DMS53 (cell line): ENCODE measurements at places on chromosomes 1 and 21.

DNA sequence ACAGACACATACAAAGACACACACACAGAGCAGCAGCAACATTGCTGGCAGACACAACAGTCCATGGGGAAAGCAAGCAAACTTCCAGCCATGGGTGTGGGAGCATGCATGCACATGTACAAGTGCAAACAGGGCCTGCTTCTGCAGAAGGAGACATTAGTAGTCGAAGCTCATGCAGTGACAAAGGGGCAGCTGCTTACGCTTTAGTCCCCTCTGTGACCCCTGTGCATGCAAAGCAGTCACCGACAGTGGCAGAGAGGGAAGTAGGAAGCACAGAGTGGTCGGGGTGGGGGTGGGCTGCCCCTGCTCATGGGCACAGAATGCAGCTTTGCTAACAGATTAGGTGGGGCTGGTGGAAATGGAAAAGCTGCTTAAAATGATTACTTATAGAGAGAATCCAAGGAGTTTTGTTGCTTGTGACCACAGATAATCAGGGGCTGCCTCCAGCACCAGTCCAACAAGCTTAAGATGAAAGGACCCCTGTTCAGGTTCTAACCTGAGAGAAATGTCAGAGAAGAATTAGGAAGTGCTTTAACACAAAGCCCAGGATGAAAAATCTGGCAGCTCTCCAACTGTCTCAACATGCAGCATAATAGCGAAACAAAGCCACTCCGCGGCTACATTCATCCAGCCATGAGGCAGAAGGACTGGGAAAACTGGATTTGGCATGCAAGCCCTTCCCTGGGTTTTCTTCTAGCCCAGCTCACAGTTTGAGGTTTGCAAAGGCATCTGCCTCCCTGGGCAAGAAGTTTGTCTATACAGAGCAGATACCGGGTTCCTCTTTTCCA lies 378.9 kb downstream of the KCNH1 start:
- DNase-seq = peak; percentile 69

DNA sequence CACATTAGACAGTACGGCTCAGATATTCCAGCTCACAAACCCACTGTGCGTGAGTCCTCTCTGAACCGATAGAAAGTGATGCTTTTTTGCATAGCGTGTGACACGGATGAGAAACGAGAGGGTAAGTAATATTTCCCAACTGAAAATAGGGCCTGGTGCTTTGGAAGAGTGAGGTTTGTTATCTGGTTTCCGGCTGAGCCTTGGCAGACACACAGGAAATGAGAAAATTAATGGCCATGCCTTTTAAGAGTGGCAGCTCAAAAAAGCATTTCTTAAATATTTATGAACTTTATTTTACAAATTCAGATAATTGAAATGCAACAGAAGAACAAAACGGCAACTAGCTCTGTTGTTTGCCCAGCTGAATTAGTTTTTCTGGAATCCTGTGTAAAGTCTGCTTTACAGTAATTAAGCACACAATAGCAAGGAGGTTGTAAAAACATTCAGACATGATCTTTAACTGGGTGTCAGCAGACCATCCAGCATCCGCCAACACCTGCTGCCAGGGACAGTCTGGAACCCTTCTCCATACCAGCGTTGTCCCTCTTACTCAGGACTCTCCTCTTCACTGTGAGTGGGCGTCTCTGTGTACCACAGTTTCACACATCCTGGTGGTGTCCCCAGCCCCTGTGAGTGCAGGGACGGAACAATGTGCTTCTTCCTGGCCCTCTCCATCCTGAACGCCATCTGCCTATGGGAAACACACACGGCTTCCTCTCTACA lies 155.4 kb downstream of the PGBD5 start:
- no peak for DNase-seq

GRCh38 chr1:209667103-209667502 lies 8.1 kb upstream of the G0S2 start:
- no peak for DNase-seq

GRCh38 chr1:150972417-150972940 lies 2.2 kb downstream of the CERS2 start:
- DNase-seq = no peak

- no peak for DNase-seq
Observed at GRCh38 chr1:219676012-219676765, 63.3 kb upstream of the ZC3H11B start.

GRCh38 chr1:112841825-112842224 lies 114.2 kb downstream of the SLC16A1 start:
- no peak for DNase-seq

DNA sequence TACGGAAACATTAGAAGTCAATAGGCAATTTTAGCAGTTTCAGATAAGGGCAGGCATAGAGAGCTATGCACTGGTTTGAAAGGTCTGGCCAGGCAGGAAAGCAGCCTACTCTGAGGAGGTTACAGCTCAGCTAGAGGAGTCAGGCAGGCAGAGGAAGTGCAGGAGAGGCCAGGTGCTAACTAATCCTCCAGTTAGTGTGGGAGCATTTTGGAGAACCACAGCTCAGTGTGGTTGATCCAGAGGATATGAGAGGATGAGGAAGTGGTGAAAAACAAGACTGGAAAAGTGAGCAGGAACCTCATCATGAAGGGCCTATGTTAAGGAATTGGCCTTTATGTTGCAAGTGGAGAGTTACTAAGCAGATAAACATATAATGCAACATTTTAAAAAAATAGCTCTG lies 282.4 kb upstream of the SGIP1 start:
- peak; percentile 86 for DNase-seq

DNA sequence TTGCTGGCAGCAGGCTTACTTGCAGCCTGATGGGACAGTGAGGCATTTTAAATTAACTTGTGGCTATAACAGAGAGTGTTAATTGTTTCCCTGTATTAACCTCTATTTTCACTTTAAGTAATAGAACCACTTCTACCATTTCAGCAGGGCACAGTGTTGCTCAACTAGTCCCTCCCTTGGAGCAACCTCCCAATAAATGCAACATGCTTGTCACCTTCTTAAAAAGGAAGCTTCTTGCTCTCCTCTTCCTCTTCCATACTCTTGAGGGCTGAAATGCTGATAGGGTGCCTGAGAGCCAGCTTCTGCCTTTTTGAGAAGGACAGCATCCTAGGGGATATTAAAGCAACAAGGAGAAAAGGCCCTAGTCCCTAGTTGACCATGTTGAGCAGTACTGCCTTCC lies 52.1 kb downstream of the C4BPA start:
- DNase-seq = no peak

GRCh38 chr21:15112858-15113257 lies 48.1 kb upstream of the NRIP1 start:
- DNase-seq = no peak

DNA sequence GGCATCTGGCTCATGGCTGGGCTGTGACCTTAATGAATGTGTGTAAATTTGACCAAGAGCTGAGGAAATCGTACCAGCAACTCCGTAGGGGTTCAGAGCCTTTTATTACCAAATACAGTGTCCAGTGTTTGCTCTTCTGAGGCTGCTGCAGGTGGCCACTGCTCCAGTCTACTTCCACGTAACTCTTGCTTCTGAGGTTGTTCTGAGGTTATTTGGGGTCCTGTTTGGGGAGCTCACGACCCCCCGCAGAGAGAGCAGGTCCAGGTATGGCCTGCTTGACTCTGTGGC lies 33.6 kb downstream of the MAN1C1 start:
- no peak for DNase-seq

- peak; percentile 19 for DNase-seq
Observed at GRCh38 chr1:198155253-198155652, 1.5 kb upstream of the NEK7 start.

DNA sequence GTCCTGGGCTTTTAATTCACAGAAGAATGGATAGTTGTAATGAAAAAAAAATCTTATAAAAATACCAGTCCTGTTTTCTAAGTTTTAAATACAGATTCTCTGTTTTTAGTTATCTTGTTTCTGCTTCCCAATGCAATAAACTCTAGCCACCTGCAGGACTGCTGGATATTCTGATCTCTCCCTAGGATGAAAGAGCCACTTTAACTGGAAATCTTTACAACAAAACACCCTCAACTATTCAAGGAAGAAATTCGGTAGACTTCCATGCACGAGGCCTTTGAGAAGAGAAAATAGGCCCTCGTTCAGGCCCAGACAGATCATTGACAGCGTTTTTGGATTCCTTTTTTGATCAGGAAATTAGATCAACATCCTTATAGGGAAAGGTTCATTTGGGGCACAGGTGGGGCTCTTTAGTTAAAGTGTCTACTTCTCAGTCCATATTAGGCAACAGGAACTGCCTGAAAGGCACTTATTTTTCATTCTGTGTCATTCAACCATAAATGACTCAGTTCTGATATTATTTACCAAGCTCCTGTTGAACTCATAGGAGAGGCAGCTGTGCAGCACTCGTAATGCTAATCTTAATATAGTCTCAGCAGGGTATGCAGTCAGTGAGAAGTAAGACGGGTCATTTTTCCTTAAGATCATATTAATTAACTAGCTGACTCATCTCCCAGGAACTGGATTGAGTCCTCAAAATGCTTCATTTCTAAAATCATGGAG lies 71.1 kb upstream of the ERRFI1 start:
- peak; percentile 97 for DNase-seq

DNA sequence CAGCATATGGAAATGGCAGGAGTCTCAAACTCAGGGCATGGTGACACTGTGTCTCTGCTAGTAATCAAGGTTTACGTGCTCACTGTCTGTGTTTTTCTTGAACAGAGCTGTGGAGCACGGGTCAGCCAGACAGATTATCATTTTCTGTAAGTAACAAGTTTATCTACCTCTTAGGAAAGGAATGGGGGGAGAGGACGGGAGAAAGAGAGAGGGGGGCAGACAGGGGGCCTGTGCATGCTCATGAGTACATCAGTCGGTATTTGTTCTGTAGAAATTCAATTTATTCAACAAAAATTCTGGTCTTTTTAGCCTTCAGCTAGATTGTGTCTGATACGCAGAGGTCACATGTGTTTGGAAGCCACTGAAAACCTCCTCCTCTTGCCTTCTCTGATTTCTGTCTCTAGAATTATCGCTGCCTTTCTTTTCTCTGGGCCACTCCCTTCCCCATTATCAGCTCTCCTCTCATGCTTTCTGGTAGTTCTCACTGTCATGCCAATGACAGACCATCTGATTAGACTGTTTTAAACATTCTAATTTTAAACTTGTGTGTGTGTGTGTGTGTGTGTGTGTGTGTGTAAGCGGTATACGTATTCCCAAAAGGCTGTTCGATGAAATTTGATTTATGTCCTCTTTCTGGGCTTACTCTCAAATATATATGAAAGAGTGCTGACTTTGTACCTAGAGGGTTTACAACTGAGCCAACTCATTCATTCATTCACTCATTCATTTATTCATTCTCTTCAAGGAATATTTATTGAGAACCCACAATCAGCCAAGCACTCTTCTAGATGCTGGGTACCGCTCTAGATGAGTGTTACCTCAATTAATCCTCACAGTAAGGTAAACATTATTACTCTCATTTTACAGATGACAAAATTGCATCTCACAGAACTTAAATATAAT lies 636.9 kb downstream of the KIF26B start:
- no peak for DNase-seq

DNA sequence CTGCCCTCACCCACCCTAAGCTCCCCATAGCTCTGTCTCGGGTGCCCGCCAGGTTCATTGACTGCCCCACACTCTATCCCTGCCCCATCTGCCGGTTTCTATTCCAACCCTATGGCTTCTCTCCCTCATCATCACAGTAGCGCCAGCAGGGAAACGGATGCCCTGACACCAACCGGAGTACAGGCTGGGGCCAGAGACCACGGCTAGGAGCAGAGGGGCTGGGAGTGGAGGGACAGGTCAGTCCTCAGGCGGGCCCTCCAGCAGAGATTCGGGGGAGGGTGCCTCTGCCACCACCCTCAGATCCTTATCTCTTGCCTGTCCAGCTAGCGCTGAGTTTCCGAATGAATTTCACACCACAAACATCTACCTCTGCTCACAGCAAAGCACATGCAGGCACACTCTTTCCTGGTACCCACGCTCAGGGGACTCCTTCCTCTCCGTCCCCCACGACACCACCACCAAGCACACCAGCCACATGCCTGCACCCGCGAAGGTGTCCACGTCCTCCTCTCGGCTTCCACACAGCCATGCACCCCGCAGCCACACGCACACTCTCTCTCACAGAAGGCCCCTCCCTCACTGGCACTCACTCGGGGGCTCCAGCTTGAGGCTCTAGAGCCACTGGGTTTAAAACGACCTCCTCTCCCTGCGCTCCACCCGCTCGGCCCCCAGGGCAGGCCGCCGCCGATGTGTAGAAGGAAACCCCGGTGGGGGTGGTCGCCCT lies 7.2 kb downstream of the TAL1 start:
- DNase-seq = peak; percentile 69

- DNase-seq = no peak
Observed at GRCh38 chr1:117622726-117623125, 16.9 kb downstream of the TENT5C start.

GRCh38 chr1:24856787-24857506 lies 73.1 kb downstream of the RUNX3 start:
- DNase-seq = no peak

GRCh38 chr1:172746091-172746949 lies 87.4 kb downstream of the FASLG start:
- peak; percentile 87 for DNase-seq

DNA sequence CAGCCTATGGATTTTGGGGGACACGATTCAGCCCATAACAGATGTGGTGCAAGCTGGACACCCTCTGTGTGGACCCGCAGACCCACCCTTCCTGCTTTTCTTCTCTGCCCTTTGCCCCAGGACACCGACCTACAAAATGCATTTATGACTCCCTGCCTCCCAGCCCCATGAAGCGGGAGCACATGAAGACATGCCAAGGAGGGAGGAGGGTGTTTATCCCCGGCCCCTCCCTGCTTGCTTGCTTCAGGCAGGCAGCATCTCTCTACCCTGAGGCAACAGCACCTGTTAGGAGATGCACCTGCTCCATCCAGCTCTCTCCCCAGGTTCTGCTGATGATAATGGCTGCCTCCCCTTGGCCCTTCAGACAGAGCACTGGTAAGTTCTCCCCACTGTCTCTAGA lies 187.5 kb downstream of the PSMG1 start:
- peak; percentile 13 for DNase-seq

GRCh38 chr1:115874497-115874896 lies 33.6 kb upstream of the NHLH2 start:
- no peak for DNase-seq

GRCh38 chr1:229665912-229666558 lies 40.0 kb downstream of the URB2 start:
- no peak for DNase-seq

DNA sequence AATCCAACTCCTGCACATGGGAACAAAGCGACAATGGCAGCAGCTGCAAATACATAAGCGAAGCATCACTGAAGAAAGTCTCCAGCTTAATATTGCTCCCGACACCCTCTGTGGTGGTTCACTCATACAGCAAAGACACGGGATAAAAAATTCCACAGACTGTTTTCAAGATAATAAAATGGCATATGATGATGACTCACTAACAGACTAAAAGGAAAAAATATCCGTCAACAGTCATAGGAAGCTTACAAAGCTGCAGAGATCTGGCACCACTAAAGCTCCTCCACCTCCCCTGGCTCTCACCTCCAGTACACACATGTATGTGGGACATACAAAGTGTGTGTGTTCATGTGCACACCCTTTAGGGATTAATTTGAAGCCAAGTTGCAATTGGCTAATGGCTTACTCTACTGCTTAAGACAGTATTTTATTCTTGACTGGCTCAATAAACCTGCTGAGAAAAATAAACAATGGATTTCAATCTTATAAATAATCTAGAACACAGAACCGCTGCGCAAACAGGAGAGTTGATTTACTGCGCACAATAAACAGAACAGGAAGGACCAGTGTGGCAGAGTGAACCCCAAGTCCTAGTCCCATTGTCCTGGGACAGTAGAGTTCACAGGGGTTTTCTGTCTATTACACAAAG lies 94.4 kb downstream of the SLC45A1 start:
- no peak for DNase-seq

GRCh38 chr1:32623775-32624174 lies 26.6 kb downstream of the ZBTB8OS start:
- DNase-seq = no peak

- no peak for DNase-seq
Observed at GRCh38 chr1:44684525-44684924, 10.0 kb downstream of the ARMH1 start.
